ENCODE measurements at places on chromosomes 6 and 20.

- DNase-seq, result no peak
Measured at GRCh38 chr20:35796571-35796970, 24.8 kb downstream of the PHF20 start.

DNA sequence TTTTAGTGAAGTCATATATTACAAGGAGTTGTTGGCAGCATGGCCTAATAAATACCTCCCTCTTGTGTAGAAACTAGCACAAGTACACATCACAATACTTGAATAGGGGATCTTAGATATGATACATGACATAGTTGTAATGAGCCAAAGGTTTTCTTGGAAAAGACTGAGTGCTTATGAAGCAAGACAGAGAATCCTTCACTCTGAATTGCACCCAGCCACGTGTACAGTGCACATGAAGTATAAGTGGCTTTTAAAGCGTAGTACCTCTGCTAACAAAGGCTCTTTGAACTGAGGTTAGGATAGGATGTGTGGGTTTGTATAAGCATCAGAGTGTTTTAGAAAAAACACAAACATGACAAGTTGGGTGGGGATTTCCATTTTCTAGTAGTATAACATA is 145.5 kb upstream of the STMND1 start:
- no peak for DNase-seq

DNA sequence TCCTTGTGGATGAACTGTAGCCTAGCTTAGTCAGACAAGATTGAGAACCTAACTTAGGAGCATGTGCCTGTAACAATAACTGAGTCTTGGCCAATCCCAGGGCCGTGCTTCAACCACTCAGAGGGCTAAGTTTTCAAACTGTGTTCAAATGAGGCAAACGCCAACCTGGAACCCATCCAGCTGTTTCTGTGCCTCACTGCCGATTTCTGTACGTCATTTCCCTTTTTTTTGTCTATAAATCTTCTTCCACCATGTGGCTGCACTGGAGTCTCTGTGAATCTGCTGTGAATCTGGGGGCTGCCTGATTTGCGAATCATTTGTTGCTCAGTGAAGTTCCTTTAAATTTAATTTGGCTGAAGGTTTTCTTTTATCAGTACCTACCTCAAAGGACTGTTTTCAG is 115.0 kb upstream of the CHD6 start:
- DNase-seq, result no peak

DNA sequence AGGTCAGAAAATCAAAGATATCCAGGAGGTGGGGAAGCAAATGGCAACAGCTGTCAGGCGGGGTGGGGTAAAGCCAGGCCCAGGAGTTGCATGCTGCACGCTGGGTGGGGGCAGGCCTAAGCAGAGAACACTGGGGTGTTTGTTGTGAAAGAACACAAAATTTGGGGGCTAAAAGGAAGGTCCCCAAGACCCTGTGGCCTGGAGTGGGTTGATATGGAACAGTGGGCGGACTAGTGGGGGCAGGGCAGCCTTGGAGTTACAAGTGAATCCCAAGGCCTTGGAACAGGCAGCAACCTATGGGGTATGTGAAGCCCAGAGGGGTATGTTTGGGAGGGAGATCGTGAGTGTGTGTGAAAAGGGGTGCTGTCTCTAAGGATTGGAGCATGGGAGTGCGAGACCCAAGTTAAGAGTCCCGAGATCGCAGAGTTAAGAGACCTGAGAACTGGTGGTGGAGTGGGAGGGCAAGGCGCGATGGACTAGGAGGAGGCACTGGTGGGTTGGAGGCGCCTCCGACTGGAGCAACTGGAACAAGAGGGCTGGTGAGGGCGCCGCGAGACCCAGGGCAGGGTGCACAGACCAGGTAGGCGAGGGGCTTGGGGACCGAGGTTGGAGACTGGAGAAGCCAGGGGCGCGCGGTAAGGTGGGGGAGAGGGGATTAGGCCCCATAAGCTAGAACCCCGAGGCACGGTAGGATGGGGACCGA is 658 bp downstream of the CUL7 start:
- no peak for DNase-seq

DNA sequence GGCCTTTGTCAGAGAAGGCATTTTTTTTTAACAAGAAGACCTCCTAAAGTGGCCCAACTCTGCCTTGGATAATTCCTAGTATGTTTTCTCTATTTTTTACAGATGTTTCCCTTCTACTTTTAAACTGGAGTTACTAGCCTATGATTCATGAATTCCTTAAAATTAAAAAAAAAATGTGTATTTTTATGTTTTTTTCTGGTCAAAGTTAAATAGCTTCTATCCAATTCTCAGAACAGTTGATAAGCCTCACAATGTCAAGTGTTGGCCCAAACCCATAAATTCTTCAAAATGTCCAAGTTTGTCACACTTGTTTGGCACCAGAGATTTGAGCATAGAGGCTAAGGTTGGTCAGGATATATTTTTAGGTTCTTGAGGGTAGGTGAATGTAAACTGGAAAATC is 64.0 kb downstream of the JAG1 start:
- DNase-seq, result no peak

DNA sequence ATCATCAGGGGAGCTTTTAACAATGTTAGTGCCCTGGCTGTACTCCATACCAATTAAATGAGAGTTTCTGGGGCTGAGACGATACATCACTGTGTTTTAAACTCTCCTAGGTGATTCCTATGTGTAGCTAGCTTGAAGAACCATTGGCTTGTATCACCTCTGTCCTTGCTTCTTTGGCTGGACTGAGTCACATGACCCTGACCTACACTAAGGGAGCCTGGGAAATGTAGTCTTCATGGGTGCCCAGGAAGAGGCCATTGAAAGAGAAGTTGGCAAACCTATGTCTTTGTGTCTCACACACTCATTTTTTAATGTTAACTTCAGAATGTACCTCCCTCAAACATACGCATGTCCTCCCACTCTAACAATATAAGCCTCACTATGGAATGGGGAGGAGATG is 506.6 kb downstream of the DHX35 start:
- DNase-seq, result no peak

- no peak for DNase-seq
Measured at GRCh38 chr6:128208078-128208477, 307.2 kb upstream of the THEMIS start.

DNA sequence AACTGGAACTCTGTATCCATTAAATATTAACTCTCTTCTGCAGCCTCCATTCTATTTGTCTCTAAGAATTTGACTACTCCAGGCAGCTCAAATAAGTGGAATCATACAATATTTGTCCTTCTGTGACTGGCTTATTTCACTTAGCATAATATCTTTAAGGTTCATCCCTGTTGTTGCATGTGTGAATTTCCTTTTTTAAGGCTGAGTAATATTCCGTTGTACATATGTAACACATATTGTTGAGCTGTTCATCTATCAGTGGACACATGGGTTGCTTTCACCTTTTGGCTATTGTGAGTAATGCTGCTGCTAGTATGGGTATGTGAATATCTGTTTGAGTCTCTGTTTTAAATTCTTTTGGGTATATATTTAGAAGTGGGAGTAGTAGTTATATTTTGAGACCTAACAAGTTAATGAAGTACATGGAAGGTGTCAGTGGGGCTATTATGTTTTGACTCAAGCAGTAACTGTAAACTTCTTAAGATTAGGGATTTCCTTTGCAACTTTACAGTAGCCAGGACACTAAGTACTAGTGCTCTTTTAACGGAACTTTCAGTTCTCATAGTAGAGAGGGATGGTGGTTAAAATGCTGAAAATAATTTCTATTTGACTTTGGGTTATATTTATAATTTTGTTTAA is 29.7 kb upstream of the TMEM217 start:
- DNase-seq, result no peak

DNA sequence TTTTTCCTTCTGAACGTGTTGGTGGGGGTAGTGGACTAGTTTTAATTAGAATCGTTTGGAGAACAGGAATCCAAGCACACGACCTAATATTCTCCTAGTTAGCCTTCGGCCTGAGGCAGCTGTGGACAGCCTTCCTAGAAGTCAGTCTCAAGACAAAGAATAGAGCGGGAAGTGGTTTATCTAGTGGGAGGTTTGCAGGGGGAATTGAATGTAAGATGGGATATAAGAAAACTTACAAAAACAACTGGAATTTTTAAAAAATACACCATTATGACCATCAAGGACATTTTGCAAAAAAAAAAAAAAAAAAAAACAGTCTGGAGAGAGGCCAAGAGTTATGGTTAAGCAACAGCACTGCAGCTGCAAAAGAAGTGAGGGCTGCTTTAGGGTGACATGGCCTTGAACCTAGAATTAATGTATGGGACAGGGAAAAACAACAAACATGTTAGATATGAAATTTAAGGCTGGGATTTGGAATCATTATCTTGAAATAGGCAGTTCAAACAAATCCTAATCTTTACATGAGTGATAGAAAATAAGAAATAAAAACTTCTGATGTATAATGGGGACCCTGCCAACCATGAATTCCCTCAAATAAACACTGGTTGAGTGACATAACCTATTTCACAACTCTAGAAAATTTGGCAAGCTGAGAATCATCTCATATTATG is 40.2 kb downstream of the PLAGL1 start:
- DNase-seq, result no peak

DNA sequence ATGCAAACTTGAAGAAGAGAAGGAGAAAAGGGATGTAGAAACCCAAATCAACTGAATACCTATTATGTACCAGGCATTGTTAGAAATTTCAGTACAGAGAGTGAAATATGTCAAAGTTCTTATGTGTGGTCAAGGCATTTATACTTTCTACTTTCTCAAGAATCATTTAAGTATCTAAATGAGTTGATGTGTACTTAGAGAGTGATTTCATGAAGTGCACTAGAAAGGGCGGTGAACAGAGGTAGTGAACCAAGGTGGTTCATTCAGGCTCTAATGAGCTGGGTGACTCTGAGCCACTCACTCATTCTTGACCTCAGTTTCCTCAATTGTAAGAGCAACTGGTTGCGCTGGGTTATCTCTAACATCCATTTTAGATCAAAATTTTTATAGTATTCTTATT is 3.3 kb downstream of the PDE7B start:
- DNase-seq, result no peak

DNA sequence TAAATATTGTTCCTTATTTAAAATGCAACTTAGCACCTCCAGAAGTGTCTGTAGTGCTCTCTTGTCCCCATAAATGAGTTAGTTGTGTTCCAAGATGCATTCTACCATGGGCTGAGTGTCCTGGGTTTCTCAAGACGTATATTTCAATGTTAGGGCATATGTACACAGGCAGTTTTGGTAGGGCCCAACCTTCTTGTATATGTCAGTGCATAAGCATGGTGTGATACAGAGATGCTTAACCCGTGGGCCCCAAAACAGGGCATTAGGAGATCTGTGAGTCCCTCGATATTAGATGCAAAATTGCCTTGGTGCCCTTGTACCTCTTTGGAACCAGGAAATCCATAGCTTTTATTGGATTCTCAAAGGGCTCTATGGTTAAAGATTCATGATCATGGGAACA is 91.5 kb upstream of the HIVEP1 start:
- no peak for DNase-seq

GRCh38 chr6:53045891-53046673 is 19.1 kb upstream of the FBXO9 start:
- no peak for DNase-seq

GRCh38 chr6:8639928-8640649 is 204.7 kb upstream of the SLC35B3 start:
- no peak for DNase-seq

- no peak for DNase-seq
Measured at GRCh38 chr6:150800674-150801314, 64.7 kb upstream of the MTHFD1L start.

GRCh38 chr20:21361266-21361665 is 36.1 kb downstream of the NKX2-4 start:
- no peak for DNase-seq

DNA sequence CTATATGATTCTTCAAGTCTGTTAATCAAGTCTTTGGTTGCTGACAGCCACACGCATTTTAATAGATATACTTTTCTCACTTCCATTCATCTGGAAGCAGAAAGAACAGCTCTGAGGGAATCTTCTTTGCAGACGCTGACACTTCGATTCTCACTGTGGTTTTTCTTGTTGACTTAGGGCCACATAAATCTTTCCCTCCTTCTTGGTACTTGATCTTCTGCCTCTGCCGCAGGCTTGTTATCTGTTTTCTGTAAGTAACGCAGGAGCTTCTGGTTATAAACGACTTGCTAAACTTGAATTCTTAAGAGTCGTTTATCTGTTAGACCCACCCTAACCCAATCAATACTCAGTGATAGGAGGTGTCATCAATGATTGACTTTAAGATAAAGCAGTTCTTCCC is 268.8 kb upstream of the SULF2 start:
- DNase-seq, result no peak

GRCh38 chr6:76552268-76552667 is 479.8 kb upstream of the IMPG1 start:
- DNase-seq, result no peak

- no peak for DNase-seq
Measured at GRCh38 chr20:50271176-50271575, 80.5 kb downstream of the CEBPB start.

- no peak for DNase-seq
Measured at GRCh38 chr6:141290941-141291721, 841.6 kb upstream of the GJE1 start.

GRCh38 chr20:3710703-3711483 is 1.5 kb downstream of the SIGLEC1 start:
- DNase-seq, result peak; percentile 71

DNA sequence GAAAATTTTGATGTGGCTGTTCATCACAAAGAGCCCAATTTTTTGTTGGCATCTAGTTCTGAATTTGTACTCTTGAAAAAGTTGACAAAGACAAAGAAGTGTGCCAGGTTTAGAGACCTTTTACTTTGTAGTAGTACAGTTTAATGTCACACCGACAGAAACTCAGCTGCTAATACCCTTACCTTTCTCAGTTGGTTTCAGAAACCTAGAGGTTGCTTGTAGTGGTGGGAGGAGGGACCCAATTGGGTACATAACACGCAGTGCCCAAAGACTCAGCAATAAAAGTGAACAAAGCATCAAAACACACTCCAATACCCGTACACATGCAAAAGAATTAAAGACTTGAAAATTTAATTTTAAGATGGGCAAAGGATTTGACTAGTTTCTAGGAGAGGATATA is 203.7 kb downstream of the CDKAL1 start:
- DNase-seq, result no peak

DNA sequence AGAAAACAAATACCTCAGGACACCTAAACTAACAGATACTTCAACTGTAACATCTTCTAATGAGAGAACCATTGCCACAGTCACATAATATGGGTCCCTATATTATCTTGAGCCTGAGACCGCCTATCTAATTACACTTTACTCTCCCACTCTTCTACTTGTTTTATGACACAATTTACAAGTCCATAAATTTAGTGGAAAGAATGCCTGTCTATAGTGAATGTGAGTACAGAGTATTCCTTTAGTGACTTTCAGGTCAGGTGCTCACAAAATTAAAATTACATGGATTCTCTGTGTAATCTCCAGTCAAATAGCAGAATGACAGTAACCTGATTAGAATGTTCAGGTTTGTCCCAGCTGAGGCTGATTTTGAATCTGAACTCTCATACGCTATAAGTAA is 624.1 kb downstream of the PKHD1 start:
- DNase-seq, result no peak
